Dermis microvascular lymphatic vessel endothelial cell (primary cell): ENCODE measurements at places on chromosomes 2 and 18. TPM values are rescaled to one million over a fixed set of nuclear protein-coding genes. Genes with fewer than 3 reads are reported as not detected.

DNA sequence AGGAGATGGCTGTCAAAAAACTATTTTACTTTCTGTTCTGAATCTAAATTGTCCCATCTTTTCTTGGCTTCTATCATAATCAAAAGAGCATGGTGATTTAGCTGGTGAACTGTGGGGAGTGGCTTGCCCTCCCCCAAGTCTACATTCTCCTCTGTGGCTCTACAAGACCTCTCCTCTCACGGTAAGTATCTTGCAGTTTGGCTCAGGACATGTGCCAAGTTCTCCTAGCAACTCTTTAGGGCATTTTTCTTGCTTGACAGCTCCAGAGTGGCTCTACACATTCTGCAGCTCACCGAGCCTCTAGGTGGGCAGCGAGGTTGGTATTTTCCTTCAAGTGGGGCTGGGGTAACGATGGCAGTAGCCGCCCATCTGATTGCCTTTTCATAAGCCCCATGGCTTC, 29.1 kb downstream of the SLC4A5 start:
- no peak for DNase-seq

- DNase-seq, result peak; percentile 65
Observed at GRCh38 chr2:57180042-57180567, 866.5 kb upstream of the VRK2 start.

Gene CYS1
- under 0.01 TPM in 2 replicates for total RNA-seq

DNA sequence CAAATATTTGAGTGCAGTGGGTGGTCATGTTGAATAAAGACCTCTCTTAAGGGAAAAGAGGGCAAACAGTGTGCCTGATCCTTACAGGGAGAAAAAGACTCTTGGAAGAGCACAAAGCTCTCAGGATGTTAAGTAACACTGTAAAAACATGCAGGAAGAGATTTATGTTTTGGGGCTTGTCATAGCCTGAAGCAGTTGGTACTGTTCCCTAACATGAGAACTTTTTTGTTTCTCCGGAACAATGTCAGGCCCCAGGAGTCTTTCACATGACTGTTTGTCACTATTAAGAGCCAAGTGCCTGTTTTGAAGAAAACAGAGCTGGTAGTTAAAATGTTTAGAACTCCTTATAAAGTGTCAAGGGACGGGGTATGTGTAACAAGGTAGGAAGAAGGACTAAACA, 83.7 kb upstream of the B3GNT2 start:
- DNase-seq, result no peak

DNA sequence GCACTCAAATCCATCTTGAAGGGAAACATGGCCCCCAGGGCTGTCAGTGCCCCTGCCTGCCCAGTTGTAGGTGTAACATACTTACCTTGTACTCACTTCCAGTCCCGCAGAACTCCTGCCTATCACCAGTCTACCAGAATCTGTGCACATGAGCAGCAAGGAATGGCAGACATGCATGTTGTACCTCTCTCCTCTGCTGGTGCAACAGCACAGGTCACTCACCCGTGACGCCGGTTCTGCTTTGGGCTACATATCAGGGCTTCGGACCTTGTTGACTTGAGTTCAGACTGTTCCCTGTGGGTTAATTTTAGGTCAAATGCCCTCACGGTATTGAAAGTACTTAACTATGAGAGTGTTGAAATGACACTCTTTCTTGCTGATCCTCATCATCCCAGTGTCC, 215.7 kb downstream of the TPGS2 start:
- no peak for DNase-seq

GRCh38 chr2:98560256-98560771, 48.0 kb downstream of the COA5 start:
- peak; percentile 11 for DNase-seq

DNA sequence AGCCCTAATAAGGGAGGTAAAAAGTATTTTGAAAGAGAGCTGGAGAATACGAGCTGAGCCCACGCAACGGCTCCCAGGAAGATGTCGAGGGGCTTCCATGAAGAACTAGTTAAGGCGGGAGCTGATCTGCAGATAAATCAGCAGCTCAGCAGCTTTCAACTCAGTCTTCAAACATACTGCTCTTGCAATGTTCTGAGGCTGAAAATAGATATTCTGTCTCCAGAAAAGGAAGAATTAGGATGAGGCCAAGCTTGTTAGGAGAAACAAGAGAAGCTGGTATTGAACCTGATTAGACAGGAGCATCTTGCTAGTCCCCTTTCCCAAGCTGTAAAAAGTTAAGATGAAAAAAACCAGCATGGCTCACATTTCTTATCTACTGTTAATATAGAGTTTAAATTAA, 91.1 kb downstream of the AFF3 start:
- DNase-seq, result no peak

DNA sequence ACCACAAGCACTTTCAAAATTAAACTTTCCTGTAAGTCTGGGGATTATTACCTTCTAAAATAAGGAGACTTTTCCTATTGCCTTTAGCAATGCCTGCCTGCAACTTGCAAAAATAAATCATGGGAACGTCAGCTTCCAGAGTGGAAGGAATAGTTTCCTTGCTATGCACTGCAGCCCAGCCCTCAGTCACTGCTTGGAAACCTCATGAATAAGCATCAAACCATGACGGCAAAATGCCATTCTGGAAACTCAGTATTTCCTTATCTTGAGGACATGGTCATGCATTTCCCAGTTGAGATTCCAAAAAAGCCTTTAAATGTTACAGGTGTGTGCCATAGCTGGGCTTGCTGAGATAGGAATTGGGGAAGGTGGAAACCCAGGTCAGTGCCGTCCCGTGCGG, 84.2 kb upstream of the OTOS start:
- no peak for DNase-seq

Gene KCNK3
- not detected in 2 replicates for total RNA-seq

DNA sequence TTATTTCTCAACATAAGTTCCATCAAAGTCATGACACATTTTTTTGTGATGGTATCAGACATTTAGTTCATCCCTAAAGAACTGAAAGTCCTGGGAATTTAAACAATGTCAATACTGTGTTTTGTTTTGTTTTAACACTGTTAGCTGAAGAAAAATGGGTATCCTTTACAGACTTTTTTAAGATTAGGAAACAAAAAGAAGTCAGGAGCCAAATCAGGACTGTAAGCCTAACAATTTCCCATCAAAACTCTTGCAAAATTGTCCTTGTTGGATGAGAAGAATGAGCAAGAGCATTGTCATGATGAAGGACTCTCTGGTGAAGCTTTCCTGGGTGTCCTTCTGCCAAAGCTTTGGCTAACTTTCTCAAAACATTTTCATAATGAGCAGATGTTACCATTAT, 69.4 kb downstream of the SRD5A2 start:
- no peak for DNase-seq

DNA sequence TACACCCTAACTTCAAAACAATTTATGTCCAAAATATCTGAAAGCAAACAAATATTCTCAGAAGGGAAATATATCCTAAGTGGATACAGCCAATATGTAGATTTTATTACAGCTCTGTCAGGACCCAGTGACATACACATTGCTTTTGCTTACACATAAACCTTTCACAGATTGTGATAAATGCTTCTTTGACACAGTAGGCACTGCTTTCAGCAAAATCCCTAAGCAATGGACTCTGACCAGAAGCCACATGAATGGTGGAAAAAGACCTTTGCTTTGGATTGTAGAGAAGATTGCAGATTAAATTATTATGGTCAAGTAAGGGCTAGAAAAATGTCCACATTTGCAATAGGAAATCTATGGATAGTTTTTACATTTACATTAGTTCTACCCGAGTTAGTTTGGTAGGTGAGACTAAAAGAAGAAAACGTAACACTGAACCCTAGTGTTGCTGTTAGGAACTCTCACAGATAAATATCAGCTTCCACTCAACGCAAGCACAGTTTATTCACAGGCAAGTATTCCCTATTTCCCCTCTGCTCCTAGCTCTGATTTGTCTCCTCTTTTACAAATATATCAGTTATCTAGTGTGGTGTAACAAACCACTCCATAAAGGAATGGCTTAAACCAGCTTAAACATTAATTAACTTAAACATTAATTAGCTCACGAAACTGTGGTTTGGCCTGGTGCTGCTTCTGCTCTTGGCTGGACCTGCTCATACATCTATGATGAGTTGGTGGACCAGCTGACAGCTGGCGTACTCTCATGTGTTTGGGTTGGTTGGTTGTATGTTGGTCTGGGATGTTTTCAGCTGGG, 23.6 kb upstream of the SERPINE2 start:
- no peak for DNase-seq

DNA sequence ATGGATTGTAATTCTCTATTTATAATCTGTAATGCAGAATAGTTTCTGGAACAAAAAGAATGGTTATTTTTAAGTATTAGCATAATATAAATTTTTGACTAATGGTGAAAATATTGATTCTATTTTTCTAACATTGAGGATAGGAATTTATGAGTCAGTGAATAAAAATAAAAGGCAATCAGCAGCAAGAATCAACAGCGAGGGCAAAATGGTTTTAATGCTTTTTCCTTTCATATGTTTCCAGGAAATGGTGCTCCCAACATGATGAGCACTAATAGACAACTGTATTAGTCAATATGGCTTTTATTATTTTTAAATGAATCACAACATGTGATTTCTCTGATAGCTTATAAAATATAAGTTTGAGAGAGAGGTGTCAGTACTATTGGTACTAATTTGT, 90.7 kb upstream of the TFPI start:
- DNase-seq, result peak; percentile 54

GRCh38 chr2:88903749-88904353, 212.4 kb downstream of the RPIA start:
- peak; percentile 45 for DNase-seq

DNA sequence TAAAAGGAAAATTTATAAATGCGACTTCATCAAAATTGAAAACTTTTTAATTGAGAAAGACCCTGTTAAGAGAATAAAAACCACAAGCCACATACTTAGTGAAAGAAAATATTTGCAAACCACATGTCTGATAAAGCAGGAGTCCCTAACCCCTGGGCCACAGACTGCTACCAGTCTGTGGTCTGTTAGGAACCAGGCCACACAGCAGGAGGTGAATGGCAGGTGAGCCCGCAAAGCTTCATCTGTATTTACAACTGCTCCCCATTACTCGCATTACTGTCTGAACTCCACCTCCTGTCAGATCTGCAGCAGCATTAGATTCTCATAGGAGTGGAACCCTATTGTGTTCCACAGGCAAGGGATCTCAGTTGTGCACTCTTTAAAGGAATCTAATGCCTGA, 95.5 kb upstream of the CRACDL start:
- no peak for DNase-seq

GRCh38 chr2:236507393-236508085, 62.1 kb upstream of the ACKR3 start:
- peak; percentile 41 for DNase-seq

- DNase-seq, result no peak
Observed at GRCh38 chr2:43759195-43759594, 14.6 kb upstream of the DYNC2LI1 start.

- DNase-seq, result no peak
Observed at GRCh38 chr2:200122683-200123082, 167.3 kb downstream of the MAIP1 start.

Gene POTEI
- total RNA-seq, result 0.25 and 0.26 TPM in 2 replicates

Gene MYOM1
- 0.26 and 1.9 TPM in 2 replicates for total RNA-seq

DNA sequence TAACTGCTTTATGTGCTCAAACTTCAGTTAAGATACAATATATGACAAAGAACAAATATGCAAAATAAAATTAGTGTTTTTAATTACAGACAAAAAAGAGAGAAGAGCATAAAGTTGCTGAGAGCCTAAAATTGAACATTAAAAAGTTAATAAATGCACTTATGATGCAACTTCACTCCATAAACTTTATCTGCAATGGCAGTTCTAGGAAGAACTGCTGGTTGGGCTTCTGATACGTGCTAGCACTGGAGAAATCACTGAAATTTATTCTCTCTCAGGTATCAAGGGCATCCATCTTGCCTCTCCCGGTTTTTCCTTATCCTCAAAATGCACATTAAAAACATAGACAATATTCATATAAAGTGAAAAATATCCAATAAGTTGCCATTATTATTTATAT, 35.7 kb downstream of the MYO3B start:
- no peak for DNase-seq

- peak; percentile 58 for DNase-seq
Observed at GRCh38 chr2:73984203-73984921, at the start of gene TET3. Gene TET3, plus strand, starts transcription at chr2:73984910. Its CDS starts 1,494 bp downstream, at chr2:73986404.

Gene ST6GAL2
- 0.63 and 1.7 TPM in 2 replicates for total RNA-seq

Gene ANAPC1
- total RNA-seq, result 46.4 and 52.2 TPM in 2 replicates

Gene ZDBF2
- total RNA-seq, result 8.2 and 12.0 TPM in 2 replicates

Gene ANKRD53
- 0.13 and 0.38 TPM in 2 replicates for total RNA-seq

- DNase-seq, result no peak
Observed at GRCh38 chr2:218883491-218884490, 3.1 kb downstream of the WNT10A start.

DNA sequence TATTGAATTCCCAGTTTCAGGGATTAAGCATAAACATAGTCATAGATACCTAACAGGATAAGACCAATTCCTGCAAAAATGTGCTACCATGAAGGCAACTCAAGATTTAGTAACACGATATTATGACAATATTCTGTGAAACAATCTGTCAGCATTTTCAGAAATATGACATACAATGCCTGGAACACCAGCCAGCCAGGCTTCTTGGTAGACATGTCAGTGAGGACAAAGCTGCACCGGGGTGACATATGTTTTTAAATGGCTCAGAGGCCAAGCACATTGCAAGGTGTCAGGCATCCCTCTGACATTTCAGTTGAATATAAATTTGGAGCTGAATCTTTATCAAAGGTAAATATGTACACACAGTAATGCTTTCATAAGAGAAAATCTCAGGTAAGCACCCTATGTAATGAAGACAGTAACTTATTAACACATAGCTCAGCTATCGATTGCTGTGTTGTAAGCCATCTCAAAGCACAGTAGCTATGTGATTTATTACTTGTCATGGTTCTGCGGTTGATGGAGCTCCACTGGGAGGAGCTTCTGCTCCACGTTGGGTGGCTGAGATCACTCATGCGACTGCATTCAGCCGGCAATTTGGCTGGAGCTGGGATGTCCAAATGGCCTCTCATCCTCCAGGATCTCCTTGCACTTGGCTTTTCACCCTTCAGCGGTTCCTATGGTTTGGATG, 31.9 kb upstream of the EML6 start:
- DNase-seq, result no peak

DNA sequence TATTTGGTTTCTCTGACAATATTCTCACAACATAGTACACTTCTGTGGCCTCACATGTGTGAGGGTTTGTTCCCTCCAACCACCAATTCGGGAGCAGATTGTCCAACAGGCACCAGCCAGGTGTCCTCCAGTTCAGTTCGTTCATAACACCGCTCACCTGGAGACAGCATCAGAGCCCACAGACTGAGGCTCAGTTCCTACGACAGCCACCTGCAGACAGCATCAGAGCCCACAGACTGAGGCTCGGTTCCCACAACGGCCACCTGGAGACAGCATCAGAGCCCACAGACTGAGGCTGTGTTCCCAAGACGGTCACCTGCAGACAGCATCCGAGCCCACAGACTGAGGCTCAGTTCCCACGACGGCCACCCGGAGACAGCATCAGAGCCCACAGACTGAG, 58.2 kb upstream of the SNTG2 start:
- DNase-seq, result no peak
